Natural killer cell treated with Interleukin-12 subunit alpha and Interleukin-12 subunit beta and Interleukin-15 and Interleukin-18, amount 100 ng/mL, for 72 hours (primary cell): ENCODE measurements at places on chromosomes 1 and 21. TPM values are rescaled to one million over a fixed set of nuclear protein-coding genes. Genes with fewer than 3 reads are reported as not detected.

DNA sequence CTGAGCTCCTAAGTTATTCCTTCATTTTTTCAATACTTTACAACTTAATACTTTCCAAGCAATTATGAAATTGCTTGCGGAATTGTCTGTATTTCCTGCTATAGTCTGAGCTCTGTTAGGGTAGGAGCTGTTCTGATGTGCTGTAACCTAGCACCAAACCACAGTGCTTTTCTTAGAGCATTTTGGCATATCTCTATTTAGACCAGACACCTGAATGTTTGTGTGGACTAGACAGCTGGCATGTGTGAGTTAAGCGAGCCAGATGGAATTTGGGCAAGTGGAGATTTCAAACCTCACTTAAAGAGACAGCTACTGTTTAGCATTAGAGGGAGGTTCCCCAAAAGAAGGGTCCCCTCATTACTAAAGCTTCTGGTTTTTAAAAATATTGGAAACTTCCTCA is 106.1 kb downstream of the RWDD3 start:
- H3K27me3 ChIP-seq: peaks cover 7% of the 10 kb centered on the region
- H3K27ac ChIP-seq: no peak overlapping the region
- DNase-seq: no peak
- no peak overlapping the region for H3K4me3 ChIP-seq
- no peaks in the 10 kb centered on the region for H3K36me3 ChIP-seq
- no peaks in the 10 kb centered on the region for H3K4me1 ChIP-seq

DNA sequence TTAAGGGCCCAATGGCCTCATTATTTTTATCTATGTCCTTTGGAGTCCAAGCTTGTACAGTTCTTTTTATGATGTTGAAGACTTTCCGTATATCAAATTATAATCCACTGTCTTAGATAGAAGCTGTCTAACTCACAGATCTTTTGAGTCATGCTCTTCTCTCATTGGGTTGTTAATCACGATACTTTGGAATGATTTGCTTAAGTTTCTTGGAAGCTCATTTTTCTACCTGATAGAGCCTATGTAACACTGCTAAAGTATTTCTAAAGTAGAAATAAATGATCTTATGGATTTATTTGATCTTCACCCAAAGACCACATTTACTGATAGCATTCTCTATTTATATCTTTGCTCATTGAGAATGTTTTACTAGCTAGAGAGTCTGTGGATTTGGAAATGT is 1554.1 kb downstream of the PLA2G4A start:
- H3K27ac ChIP-seq: no peak overlapping the region
- DNase-seq: no peak
- H3K27me3 ChIP-seq: no peaks in the 10 kb centered on the region
- H3K4me1 ChIP-seq: no peaks in the 10 kb centered on the region

DCST2 gene
- total RNA-seq: 0.57 TPM

CLCNKA gene
- not detected for total RNA-seq

RORC gene
- total RNA-seq: 1.3 TPM

- H3K4me1 ChIP-seq: peaks cover 3% of the 10 kb centered on the region
- DNase-seq: no peak
- H3K4me3 ChIP-seq: no peak overlapping the region
- no peak overlapping the region for H3K27ac ChIP-seq
- H3K36me3 ChIP-seq: no peaks in the 10 kb centered on the region
These were observed 8.7 kb downstream of the UBXN11 start for GRCh38 chr1:26297791-26298124.

ACOT11 gene
- 0.52 TPM for total RNA-seq

- H3K4me1 ChIP-seq: no peaks in the 10 kb centered on the region
- no peaks in the 10 kb centered on the region for H3K27me3 ChIP-seq
- DNase-seq: no peak
- no peaks in the 10 kb centered on the region for H3K36me3 ChIP-seq
These were observed 5.3 kb upstream of the SRP9 start for GRCh38 chr1:225772323-225772768.

GRCh38 chr1:2088458-2088857 is 38.2 kb downstream of the PRKCZ start:
- no peaks in the 10 kb centered on the region for H3K27me3 ChIP-seq
- H3K36me3 ChIP-seq: no peaks in the 10 kb centered on the region
- no peak overlapping the region for H3K27ac ChIP-seq

GRCh38 chr21:32949701-32950100 is 76.0 kb upstream of the OLIG2 start:
- H3K36me3 ChIP-seq: no peaks in the 10 kb centered on the region
- peaks cover 5% of the 10 kb centered on the region for H3K4me1 ChIP-seq
- H3K27me3 ChIP-seq: peaks cover 25% of the 10 kb centered on the region
- no peak overlapping the region for H3K4me3 ChIP-seq
- DNase-seq: no peak

DNA sequence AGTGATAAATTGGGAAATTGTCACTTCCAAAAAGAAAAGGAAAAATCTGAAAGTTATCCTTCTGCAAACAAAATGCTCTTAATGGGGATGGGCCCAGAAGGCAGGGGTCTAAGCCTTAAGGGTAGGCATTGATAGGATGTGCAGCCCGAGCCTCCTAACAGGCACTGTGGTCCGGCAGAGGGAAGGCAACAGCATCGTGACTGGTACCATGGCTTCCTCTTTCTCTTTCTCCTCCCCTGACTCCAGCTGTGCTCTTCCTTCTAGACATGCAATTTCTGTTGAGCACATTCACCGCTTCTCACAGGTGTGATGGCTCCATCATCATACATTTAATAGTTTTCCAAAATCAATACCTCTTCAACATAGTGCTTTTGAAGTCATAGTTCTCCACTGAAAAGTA is 91.5 kb downstream of the SELENOF start:
- H3K27me3 ChIP-seq: peaks cover 13% of the 10 kb centered on the region
- H3K36me3 ChIP-seq: no peaks in the 10 kb centered on the region
- no peak for DNase-seq
- no peak overlapping the region for H3K4me3 ChIP-seq
- no peak overlapping the region for H3K27ac ChIP-seq

DNA sequence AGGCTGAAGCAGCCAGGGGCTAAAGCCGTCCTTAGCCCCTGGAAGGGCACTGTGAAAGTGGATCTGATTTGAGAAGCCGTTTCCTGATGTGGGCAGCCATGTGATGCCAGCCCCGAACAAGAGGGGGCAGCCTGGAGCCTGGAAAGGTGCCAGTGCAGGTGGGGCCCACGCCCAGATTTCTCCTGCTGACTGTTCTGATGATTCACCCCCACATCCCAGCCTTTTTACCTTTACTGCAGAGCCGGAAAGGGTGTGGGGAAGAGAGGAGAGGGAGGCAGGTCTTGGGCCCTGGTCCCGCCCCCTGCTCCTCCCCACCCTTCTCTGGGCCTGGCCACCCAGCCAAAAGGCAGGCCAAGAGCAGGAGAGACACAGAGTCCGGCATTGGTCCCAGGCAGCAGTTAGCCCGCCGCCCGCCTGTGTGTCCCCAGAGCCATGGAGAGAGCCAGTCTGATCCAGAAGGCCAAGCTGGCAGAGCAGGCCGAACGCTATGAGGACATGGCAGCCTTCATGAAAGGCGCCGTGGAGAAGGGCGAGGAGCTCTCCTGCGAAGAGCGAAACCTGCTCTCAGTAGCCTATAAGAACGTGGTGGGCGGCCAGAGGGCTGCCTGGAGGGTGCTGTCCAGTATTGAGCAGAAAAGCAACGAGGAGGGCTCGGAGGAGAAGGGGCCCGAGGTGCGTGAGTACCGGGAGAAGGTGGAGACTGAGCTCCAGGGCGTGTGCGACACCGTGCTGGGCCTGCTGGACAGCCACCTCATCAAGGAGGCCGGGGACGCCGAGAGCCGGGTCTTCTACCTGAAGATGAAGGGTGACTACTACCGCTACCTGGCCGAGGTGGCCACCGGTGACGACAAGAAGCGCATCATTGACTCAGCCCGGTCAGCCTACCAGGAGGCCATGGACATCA is at the start of gene SFN:
Gene SFN, plus strand, starts transcription at position 369 of the 904 bp plus-strand sequence. Its CDS starts 64 bp downstream, at position 433.
- H3K27ac ChIP-seq: peak within 1 kb of the TSS; percentile 12
- H3K4me3 ChIP-seq: peak within 1 kb of the TSS; percentile 90
- no peaks in the 10 kb centered on the region for H3K36me3 ChIP-seq
- H3K27me3 ChIP-seq: no peaks in the 10 kb centered on the region
- peaks cover 24% of the 10 kb centered on the region for H3K4me1 ChIP-seq
- no peak for DNase-seq

DNA sequence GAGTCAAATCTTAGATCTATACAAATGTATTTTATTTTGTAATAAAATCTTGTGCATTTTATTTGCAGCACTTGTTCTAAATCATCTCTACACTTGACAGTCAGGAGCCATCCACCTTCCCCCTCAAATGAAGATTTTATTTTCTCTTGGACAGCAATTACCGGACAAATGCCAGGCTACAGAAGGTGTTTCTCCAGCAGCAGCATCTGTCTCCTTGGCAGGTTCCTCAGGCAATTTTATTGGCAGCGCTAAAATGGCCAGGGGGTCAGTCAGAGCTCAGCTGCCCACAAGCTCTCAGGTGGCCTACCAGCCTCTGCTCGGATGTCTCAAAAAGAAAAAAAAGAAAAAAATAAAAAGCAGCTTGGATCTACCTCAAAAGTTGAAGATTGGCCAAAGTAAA is 107.6 kb downstream of the DAB1 start:
- no peak for DNase-seq
- no peaks in the 10 kb centered on the region for H3K4me1 ChIP-seq
- H3K36me3 ChIP-seq: no peaks in the 10 kb centered on the region

GRCh38 chr21:46183910-46184624 is at the start of gene SPATC1L:
SPATC1L (minus strand) TSS chr21:46184459; CDS start chr21:46182816, 1,643 bp downstream.
- no peak within 1 kb of the TSS for H3K4me3 ChIP-seq
- peak within 1 kb of the TSS; percentile 56 for H3K27ac ChIP-seq
- H3K36me3 ChIP-seq: no peaks in the 10 kb centered on the region
- H3K27me3 ChIP-seq: no peaks in the 10 kb centered on the region

- no peaks in the 10 kb centered on the region for H3K4me1 ChIP-seq
- peaks cover 5% of the 10 kb centered on the region for H3K36me3 ChIP-seq
- no peak for DNase-seq
- no peak overlapping the region for H3K4me3 ChIP-seq
These were observed 52.2 kb downstream of the SMYD2 start for GRCh38 chr1:214332946-214333798.

GNAI3 gene
- 10.0 TPM for total RNA-seq

GRCh38 chr1:76031496-76031895 is 43.0 kb upstream of the ST6GALNAC3 start:
- H3K27ac ChIP-seq: no peak overlapping the region
- peaks cover 12% of the 10 kb centered on the region for H3K27me3 ChIP-seq
- DNase-seq: no peak
- H3K4me3 ChIP-seq: no peak overlapping the region

CFAP141 gene
- not detected for total RNA-seq

GRCh38 chr1:214471458-214471857 is 79.9 kb downstream of the PTPN14 start:
- no peak for DNase-seq
- H3K4me3 ChIP-seq: no peak overlapping the region
- H3K27ac ChIP-seq: no peak overlapping the region
- no peaks in the 10 kb centered on the region for H3K4me1 ChIP-seq
- no peaks in the 10 kb centered on the region for H3K36me3 ChIP-seq
- H3K27me3 ChIP-seq: peaks cover 21% of the 10 kb centered on the region

RIIAD1 gene
- total RNA-seq: not detected

DNA sequence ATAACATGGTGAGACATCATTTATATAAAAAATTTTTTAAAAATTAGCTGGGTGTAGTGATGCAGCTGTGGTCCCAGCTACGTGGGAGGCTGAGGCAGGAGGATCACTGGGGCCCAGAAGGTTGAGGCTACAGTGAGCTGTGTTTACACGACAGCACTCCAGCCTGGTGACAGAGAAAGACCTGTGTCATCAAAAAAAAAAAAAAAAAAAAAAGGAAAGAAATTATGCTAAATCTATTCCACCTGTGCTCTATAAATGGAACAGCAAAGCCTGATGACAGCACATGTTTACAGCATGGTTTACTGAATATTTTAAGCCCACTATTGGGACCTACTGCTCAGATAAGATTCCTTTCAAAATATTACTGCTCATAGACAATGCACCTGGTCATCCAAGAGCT is 217.6 kb downstream of the PRDM2 start:
- H3K4me3 ChIP-seq: no peak overlapping the region
- H3K36me3 ChIP-seq: no peaks in the 10 kb centered on the region

INSRR gene
- total RNA-seq: 0.14 TPM

DNA sequence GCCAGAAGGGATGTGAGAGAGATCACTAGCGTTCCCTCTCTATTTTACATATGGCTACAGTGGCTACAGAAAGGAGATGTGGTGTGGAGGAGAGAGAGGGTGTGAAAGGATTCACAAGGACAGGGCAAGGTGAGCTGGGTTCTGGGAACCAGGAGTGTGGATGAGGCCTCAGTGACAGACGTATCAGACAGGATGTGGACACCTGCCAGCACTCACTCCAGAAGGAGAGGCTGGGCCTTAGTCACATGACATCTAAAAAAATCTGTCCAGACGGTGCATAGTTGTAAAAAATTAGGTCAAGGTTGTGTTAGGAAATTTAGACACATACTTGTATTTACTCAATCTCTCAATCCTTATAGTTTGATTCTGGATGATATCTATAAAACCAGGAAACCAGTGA is 10.6 kb downstream of the TRIM67 start:
- H3K27me3 ChIP-seq: peaks cover 40% of the 10 kb centered on the region
- no peak overlapping the region for H3K27ac ChIP-seq
- H3K4me1 ChIP-seq: no peaks in the 10 kb centered on the region
- no peaks in the 10 kb centered on the region for H3K36me3 ChIP-seq

TNFRSF4 gene
- 305 TPM for total RNA-seq

- no peak for DNase-seq
- no peaks in the 10 kb centered on the region for H3K27me3 ChIP-seq
- H3K4me3 ChIP-seq: no peak overlapping the region
- no peak overlapping the region for H3K27ac ChIP-seq
These were observed 100.8 kb upstream of the RNPC3 start for GRCh38 chr1:103424650-103425049.

- DNase-seq: no peak
- H3K27me3 ChIP-seq: peaks cover 24% of the 10 kb centered on the region
- no peaks in the 10 kb centered on the region for H3K4me1 ChIP-seq
- H3K27ac ChIP-seq: no peak overlapping the region
- H3K36me3 ChIP-seq: no peaks in the 10 kb centered on the region
These were observed 17.9 kb downstream of the SDC3 start for GRCh38 chr1:30890502-30891226.

- H3K36me3 ChIP-seq: no peaks in the 10 kb centered on the region
- H3K27me3 ChIP-seq: peaks cover 28% of the 10 kb centered on the region
- no peak overlapping the region for H3K4me3 ChIP-seq
- H3K4me1 ChIP-seq: no peaks in the 10 kb centered on the region
- H3K27ac ChIP-seq: no peak overlapping the region
These were observed 17.4 kb upstream of the GNG12 start for GRCh38 chr1:67850611-67851075.

DNA sequence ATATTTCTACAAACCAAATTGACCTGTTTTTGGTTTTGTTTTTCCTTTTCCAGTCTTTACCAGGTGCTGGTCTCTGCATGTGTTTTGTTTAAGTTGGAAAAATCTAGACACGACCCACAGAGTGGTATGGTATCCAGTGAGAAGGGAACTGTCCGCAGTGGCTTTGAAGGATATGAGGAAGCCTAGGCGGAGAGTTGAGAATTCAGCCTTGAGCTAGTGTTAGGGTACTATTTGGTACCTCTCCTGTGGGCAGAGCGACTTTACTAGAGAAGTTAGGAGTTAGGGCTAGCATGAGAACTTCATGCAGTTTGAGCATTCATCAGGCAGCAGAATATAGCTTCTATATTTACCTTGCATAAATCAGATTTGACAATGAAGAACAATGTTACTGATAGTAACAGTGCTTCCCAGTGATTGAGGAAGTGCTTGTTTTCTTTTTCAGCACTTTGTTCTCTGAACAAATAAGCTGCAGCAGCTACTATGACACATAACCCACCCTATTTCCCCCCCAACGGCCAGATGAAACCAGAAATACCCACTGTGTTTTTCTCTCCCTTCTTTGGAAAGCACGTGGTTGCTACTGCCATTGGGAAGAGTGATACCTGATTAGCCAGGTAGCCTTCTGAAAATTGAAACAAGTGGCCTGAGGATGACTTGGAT is 19.0 kb downstream of the MRPS6 start:
- no peaks in the 10 kb centered on the region for H3K27me3 ChIP-seq
- peak overlapping the region; percentile 40 for H3K27ac ChIP-seq
- peaks cover 16% of the 10 kb centered on the region for H3K36me3 ChIP-seq
- DNase-seq: no peak

OR2T29 gene
- total RNA-seq: not detected

CCDC30 gene
- total RNA-seq: 0.76 TPM

OR2T35 gene
- not detected for total RNA-seq
